ENCODE measurements at places on chromosomes 1 and 21.

GRCh38 chr1:180365039-180365438, 135.0 kb downstream of the LHX4 start:
- no peak for DNase-seq

DNA sequence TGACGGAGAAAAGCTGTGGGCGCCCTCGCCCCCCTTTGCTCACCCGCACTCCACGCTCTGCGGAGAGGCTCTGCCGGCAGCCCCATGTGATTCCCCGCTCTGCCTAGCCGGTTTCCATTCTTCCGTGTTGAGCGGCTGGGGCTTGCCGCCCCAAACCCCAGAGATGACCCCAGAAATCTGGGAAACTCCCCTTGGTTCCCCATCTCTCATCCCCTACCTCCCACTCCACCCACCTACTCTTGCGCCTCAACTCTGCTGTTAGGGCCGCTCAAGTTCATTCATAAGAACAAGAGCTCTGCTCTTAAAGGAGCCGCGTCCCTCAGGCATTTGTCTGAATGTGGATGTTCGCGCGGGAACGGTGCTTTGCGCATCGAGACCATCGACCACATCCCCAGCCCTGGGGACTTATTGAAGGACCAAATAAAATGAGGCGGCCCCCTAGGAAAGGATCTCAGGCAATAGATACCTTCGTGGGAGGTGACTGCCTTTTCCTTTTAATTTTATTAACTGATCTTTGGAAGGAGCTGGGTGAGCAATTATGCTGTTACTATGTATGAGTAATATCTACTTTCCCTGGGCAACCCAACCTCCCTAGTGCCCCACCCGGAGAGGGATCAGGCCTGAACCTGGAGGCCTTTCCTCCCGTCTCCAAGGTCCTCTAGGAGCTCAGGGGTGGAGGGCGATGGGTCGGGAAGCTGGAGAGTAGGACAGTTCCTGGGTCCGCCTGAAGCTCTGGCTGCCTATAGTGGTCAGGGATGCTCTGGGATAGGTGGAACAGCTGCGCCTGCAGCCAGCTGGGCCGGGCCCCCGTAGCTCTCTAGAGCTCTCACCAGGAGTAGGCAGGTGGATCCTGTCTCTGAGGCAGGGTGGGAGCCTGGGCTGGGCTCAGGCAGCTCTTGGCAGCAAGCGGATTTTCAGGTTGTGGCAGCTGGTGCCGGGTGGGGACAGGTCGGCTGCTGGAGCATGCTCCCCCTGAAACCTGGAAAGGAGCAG, 898 bp downstream of the MFSD2A start:
- DNase-seq, result no peak

DNA sequence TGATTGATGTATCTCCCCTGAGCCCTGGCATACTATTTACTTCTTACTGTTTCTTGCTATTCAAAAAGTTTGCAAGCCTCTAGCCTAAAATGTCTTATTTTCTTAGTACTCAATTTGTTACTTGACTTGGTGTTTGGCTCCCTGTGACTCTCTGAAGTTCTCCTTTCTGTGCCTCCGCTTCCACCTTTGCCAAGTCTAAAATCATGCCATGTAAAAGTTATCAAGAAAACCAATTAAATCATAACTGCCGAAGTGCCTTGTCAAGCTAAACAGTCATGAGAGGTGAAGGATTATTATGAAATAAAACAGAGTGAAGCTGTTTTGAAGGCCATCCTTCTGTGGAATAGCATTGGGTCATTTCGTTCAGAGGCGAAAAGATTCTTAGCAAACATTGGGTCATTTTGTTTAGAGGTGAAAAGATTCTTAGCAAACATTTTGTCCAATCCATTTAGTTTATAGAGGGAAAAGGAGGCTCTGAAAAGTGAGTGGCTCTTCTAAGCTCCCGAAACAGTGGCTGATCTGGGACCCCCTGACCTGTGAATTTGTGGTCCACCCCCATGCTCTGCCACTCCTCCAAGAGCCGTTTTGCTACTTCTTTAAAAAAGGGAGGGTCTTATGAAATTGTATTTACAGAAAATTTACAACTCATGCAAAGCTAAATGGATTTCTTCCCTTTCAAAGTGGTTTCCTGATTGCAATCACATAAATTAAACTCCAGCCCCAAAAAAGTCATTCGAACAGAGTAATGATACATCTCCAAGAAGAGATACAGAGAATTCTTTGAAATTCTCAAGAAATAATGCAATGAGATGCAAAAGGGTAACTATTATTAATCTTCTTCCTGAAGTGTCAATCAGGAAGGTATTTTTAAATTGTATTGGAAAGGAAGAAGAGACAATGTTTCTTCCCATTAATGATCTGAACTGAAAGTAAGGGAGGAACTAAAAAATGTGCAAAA, 141.4 kb downstream of the RUNX1 start:
- DNase-seq, result no peak

DNA sequence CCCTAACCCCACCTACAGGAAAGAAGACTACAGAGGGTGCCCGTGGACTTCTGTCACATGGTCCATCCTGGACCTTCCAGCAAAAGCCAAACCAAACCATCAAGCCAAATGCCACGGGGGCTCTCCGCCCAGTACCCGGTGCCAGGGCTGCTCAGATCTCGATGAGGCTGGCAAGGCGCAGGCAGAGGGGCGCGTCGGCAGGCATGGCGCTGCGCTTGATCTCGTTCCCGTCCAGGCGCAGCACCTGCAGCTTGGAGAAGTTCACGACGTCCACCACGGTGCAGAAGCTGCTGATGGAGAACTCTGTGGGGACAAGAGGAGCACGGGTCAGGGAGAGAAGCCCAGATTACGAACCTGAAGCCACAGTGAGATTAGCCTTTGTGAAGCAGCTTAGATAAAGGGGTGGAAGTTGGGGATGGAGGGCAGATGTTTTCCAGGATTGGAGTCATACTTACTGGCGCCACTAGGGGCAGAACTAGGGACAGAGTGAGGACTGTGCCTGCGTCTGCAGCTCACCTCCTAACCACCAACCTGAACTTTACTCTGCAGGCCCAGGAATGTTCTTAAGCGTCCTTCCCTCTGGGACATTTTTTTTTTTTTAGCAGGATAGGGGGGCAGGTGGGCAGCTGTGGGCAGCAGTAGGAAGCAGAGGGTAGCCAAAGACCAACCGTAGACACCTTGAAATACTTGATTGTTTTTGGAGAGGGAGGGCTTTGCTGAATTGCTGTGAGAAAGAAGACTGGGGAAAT, 8.6 kb downstream of the FMOD start:
- peak; percentile 54 for DNase-seq

- DNase-seq, result peak; percentile 10
These were observed 77.8 kb downstream of the C4BPA start for GRCh38 chr1:207181847-207182246.

- DNase-seq, result no peak
These were observed 245.9 kb downstream of the PLPP3 start for GRCh38 chr1:56333461-56333860.

GRCh38 chr1:26168410-26169197, at the start of gene C1orf232:
TSS of gene C1orf232 (minus strand) at chr1:26168963. CDS start at chr1:26168499, 464 bp downstream.
- no peak for DNase-seq

DNA sequence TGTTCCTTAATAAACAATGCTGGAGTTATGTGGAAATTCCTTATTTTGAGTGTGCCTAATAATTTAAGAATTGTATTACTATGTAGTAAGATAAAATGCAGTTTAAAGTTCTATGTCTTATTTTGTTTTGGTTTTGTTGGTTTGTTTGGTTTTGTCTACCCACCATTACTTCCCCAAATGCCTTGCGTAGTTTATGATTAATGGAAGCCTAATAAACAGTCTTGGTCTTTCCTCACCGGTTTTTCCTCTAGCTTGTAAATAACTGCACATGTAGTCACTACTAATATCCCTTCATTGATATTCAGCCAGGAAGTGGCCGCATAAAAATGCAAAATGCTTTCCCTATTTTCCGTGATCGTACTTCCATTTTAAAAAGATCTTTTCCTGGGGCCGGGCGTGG, 2.9 kb downstream of the SDCCAG8 start:
- no peak for DNase-seq

DNA sequence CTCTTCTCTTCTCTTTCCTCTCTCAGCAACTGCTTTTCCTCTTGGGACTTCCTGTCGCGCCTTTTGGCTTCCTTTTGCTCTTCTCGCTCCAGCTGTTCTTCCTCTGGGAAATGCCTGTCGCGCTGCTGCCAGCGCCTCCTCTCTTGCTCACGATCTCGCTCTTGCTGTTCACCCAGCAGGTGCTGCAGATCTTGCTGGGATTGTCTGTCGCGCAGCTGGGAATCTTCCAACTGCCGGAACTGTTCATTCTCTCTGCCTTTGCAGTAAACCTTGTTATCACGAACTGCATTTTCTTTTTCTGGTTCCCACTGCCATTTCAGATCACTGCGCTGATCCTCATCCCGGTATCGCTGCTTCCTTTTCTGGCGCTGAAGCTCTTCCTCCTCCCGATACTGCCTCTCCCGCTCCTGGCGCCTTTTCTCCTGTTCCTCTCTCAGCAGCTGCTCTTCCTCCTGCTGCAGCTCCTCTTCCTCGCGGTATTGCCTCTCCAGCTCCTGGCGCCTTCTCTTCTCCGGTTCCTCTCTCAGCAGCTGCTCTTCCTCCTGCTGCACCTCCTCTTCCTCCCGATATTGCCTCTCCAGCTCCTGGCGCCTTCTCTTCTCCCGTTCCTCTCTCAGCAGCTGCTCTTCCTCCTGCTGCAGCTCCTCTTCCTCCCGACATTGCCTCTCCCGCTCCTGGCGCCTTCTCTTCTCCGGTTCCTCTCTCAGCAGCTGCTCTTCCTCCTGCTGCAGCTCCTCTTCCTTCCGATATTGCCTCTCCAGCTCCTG, 5.8 kb downstream of the TCHH start:
- DNase-seq, result no peak

GRCh38 chr21:39575775-39576174, 37.0 kb upstream of the B3GALT5 start:
- no peak for DNase-seq

DNA sequence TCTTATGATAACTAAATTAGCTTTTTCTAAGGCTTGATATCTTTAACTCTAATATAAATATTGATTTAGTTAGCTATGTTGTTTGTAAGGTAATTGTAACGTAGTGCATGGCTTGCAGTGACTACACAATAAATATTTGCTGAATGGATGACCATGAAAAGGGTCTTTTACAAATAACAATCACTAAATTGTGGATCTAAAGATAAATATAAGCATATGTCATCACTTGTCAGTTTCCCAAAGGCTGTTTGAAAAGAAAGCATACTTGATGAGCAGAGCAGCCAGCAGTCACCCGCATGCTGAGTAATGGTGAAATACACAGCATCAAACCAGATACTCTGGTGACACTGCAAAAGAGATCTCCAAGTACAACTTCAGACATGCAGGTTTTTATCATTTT, 92.5 kb upstream of the FMN2 start:
- no peak for DNase-seq

- DNase-seq, result no peak
These were observed 68.4 kb downstream of the CAMK2N1 start for GRCh38 chr1:20417581-20417980.

Data from hematopoietic multipotent progenitor cell treated with erythropoietin and hydrocortisone succinate and interleukin-3 and kit ligand, for 17 days (in vitro differentiated cells).